ENCODE measurements at places on chromosomes 2 and 18.

DNA sequence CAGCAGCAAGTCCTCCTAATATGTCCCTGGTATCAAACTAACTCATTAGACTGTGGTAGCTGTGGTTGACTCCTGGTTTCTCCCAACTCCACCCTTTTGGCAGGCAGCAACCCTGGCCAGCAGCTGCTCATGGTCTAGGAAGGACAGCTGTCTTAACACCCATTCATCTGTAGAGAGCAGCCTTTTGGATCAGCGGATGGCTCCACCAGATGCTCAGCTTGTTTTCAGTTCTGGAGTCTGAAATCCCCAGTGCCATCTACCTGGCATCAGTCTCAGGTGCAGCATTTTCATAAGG, 100.5 kb downstream of the SPOPL start:
- no peak for DNase-seq

DNA sequence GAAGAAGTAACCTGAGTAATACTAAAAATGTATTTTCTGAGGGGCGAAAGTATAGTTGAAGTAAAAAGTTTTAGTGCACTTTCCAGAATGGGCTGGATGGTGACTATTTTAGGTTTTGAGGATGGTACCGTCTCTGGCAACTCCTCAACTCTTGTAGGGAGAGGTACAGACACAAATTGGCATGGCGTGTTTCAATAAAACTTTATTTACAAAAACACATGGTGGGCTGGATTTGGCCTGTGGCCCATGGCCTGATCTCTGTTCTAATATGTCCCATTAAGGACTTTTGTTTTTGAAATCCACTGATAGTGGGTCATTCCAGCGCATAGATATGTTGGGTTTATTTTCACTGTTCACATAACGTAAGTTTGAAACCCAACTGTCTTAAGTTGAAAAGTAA, 132.8 kb downstream of the AGAP1 start:
- no peak for DNase-seq

DNA sequence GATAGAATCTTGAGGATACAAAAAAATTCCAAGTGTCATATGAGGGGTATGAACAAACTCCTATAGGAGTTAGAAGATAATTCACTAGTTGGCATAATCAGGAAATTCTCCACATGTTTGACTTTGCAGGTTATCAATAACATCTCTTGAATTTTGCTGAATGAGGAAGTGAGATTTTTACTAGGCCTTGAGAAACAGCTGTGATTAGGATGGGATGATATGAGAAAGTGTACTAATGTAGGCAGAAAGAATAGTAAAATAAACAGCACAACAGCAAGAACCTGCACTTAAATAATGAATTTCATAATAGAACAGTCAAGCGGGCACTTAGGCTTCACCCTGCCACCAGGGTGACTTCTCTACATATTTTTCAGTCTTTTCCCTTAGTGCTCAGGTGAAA, 570.8 kb upstream of the CRIM1 start:
- DNase-seq: no peak

DNA sequence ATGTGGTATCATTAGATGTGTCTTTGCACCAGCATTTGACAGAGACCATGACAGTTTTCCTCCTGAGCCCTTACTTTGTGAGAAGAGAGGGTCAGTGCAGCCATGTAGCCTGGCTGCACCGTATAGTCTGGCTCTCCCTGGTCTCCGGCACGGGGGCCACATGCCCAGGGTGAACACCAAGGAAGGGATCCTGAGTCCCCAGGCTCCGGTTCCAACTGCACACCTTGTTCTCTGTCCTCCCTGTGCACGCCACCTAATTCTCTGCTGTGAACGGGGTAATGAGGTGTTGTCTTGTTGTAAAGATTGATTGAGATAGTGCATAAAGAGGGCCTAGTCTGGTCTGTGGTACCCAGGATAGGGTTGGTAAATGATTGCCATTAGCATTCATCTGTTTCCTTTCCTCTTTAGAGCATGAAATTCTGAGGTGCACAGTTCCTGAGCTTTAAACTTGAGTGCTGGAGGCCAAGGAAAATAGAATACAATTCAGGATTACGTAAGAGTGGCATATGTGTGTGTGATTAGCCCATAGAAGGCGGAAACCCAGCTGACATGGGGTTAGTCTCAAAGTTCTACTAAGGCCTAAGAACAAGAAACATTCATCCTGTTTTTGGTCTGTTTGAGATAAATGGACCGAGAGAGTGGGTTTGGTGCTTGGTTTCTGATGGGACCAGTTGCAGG, 55.5 kb downstream of the NCK2 start:
- DNase-seq: no peak

DNA sequence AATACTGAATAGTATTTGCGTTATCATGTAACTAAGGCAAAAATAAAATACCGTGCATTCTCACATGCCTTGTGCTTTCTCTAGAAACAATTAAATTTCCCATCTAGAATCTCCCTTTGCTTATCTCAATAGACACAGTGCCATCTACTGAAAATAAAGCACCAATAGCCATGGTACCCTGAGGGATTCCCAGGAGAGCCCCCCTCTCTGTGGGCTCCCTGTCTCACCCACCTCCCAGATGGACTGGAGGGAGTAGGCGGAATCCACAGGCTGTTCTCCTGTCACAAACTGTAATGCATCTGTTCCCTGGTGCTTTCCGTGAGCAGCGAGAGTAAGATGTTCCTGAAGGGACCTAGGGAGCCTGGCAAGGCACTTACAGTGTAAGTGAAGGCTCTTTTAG, 112.4 kb upstream of the UPP2 start:
- no peak for DNase-seq

DNA sequence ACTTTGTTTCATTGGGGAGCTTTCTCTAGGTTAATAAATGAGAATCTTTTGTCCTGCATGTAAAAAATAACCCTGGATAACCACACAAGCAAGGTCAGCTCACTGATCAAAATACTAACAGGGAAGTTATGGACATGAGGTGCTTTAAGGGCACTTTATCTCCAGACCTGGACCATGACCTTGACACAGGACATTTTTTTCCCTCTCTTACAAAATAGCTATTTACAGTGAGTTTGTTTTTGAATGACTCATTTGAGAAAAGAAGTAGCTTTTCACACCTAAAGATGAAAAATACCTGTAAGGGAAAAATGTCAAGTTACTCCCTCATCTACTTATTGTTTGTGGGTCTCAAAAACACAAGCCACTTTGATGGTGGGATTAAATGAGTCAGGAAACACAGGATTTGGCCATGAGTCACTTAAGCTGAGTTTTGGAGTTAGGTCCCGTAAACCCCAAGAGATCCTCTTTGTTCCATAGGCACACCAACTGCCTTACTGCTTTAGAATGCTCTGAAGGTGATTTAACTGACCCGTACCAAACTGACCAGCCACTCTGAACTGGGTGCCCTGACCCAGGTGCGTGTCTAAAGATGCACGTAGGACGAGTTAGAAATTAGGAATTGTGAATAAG, 479.3 kb upstream of the NXPH2 start:
- no peak for DNase-seq

GRCh38 chr2:49954059-49954458, 799.7 kb upstream of the FSHR start:
- DNase-seq: no peak

DNA sequence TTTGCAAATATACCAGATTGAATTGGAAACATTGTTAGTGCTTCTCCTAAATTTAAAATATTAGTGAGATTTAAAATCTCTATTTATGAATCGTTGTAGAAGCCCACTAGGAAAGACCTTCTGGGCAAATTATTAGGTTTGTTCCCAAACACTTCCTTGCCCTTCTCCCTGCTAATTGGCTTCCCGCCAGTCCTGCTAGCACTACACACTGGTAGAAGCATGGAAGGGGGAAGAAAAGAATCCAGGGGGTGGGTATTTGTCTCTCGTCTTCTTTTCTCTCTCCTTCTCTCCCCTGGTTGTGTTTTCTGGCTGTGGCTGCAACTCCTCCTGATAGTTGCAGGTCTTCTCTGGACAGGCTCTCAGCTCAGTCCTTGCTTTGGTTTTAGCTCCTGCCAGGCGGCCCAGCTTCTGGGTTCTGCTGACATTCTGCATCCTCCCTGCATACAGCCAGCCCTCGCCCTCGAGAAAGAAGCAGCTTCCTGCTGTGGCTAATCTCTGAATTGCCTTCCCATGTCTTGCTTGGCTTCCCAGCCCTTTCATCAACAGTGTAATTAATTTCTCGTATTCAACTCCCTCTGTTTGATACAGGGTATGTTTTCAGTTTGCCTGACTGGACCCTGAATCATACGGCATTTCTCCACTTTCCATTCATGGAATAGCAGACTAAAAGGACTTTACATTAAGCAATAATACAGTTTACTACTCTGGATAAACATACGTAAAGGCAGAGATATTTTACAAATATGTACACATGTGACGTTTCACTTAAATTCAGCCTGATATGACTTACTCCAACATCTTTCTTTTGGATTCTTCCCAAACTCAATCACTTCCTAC, 6.9 kb upstream of the PARD3B start:
- DNase-seq: no peak

- DNase-seq: no peak
Observed at GRCh38 chr18:61474341-61474740, 141.1 kb downstream of the CDH20 start.

DNA sequence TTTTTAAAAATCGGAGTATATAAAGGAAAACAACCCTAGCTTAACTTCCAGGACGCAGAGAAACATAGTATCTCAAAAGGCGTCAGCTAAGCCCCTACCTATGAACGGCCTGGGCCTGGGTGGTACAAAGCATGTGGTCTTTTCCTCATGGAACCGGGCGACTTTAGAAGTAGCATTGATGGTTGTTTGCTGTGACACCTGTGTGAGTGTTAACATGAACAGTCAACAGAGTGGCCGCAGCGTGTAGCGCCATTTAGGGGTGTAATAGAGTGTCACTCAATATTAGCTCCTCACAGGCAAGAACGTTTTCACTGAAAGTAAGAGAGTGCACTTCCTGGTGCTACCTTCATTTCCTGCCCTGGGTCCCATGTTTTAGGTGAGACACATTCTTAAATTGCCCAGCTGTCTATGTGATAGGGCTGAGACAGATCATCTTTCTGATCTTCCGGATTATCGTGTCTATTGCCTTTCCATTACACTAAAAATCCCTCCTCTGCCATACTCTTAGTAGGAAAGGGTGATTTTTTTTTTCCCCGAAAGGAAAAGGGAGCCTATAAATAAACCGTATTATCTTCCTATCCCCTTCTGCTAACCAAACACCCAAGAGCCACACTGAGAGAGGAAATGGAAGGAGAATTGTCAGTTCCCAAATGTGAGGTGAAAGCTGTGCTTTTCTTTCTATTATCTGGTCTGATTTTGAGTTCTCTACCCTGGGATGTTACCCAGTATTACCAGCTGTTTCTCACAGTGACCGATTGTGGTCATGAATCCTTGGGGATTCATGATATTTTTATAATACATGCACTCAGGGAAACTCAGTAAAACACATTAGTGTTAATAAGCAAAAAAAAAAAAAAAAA, 1.3 kb downstream of the GORASP2 start:
- DNase-seq: peak; percentile 49

DNA sequence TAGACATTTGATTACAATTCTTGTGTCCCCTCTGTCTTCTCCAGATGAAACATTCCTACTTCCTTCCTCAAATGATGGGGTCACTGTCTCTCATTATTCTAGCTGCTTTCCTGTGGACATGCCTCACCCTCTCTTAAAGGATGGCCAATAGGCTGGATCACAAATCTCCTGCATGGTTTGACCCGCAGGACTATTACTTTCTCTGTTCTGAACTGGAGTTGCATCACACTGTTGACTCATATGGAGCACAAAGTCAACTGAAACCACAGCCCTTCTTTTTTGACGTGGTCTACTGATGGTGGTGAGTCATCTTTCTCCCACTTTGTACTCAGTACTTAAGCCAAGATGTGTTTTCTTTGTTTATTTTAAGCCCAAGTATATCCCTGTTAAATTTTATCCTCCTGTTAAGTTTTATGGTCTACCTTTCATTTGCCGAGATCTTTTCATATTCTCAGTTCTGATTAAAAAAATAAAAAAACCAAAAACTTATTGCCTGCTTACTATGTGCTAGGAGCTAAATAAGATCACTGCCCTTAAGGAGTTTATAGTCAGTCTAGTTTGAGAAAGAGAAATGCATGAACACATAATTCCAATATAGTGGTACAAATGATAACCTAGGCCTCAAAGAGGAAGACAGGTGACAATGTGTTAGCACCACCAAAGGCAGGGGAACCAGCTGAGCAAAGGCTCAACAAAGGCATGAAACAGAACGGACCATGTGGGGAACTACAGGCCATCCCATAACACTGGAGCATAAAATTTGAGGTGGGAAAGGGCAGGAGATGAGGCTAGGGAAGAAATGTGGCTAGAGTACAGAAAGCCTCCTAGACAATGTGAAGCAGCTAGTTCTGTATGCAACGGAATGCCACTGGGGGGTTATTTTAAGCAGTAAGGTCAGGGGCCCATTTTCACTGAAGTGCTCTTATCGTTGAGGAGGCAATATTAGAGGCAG, 67.6 kb upstream of the ZFP36L2 start:
- DNase-seq: peak; percentile 8

DNA sequence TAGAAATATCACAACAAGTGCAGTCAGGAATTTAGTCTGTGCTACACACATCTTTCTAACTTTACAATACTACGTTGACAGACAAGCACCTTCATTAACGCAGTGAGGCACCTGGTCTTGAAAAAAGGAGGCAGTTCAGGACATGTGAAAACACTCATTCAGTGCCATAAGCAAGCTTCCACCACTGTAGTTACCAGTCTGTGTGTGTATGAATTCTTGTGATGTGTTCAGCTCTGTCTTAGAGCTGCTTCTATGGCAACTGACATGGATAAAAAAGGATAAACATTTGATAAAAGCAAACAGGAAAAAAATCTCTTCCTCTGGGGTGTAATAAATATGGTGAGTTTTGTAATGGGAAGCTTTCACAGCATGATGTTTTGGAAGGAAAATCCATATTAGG, 623.8 kb upstream of the NXPH2 start:
- no peak for DNase-seq

DNA sequence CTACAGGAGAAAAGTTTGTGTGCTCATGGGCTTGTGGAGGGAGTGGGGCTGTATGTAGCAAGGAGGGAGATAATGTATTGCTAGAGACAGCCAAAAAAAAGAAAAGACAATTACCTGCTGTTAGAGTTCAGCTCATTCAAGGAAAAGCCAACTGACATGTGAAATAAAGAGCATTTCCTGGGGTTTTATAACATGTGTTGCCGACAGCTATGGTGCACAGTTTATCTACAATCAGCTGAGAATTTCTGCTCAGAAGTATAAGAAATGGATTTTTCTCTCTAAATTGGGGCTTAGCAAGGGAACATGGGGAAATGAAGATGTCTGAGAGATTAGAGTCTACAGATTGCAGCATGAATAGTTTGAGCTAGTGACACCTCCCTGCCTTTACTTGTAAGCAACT, 674.1 kb downstream of the SUCLG1 start:
- no peak for DNase-seq

Measured in activated CD4-positive, alpha-beta T cell treated with anti-CD3 and anti-CD28 coated beads for 4 hours (primary cell).